ENCODE measurements at places on chromosomes 16 and 17. TPM values are rescaled to one million over a fixed set of nuclear protein-coding genes. Genes with fewer than 3 reads are reported as not detected.

DNA sequence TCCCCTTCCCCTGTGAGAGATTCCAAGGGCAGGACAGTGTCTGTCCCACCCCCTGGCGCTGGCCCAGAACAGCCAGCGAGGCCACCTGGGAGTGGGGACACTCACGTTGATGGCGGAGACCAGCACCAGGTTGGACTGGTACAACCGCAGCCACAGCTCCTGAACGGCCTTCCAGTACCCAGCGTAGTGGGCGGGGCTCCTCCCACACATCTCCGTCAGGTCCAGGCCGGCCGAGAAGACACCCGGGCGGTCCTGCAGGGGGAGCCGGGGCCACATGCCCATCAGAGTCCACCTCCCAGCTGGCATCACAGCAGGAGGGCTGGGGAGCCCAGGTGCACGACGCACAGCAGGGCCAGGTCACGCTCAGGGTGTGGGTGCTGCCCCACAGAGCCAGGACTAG lies 7.1 kb downstream of the ECI1 start:
- no peak for DNase-seq

- no peak for DNase-seq
Observed at GRCh38 chr17:59505610-59506276, 59.7 kb upstream of the DHX40 start.

DNA sequence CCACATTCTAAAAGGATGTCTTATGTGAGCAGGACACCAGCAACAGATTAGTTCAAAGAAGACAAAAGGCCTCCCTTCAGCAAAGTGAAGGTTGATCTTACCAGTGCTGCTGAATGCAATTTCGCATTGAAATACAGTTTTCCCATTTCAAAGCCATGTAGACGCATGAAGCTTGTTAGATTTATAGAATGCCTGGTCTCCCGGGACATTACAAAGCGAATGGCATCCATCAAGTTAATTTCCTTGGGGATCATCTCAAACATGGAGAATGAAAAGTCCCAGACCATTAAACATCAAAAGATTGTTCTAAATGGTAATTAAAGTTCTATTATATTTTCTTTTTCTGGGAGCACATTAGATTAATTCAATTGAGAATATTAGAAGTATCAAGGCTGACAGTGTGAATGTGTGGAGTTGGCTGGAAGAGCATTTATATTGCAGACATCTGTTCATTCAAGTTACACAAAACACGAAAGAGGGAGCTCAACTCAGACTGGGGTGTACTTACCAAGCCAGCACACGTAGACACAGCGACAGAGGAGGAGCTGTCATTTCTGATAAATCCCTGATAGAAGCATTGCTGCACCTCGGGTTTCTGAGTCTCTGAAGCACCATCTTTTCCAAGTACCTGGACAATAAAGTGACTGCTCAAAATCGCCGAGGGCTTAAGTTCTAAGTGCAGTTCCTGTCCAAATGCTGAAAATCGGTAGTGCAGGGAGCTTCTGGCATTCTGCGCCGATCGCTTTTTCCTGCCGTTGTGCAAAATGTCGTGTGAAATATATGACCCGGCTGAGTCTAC lies 3.8 kb downstream of the ADAMTS18 start:
- DNase-seq: no peak

GRCh38 chr17:4474093-4474492 lies 24.6 kb upstream of the SPNS2 start:
- no peak for DNase-seq

GRCh38 chr16:78291604-78292003 lies 192.2 kb downstream of the WWOX start:
- DNase-seq: no peak

- no peak for DNase-seq
Observed at GRCh38 chr17:39719563-39720355, 10.6 kb downstream of the MIEN1 start.

Gene HCRT
- total RNA-seq: not detected

Gene G6PC1
- not detected for total RNA-seq

Gene STX1B
- 1.1 TPM for total RNA-seq

DNA sequence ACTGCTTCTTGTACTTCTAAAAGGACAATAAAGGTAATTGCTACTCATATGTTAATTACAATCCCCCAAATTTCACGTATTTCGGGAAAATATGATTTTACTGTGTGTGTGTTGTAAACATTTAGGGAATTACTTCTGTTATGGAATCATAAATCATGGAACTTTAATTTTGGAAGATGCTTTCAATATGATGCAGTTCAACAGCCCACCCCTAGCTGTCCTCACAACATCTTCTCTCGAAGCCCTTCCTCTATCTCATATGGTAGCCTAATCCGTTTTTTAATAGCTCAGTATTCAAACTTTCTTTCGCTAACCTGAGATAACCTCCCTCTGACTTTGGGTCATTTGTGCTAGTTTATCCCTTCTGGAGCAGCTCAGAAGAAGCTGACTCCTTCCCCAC lies 78.4 kb downstream of the ANKFN1 start:
- DNase-seq: no peak

- no peak for DNase-seq
Observed at GRCh38 chr17:44604768-44605485, 47.6 kb downstream of the FZD2 start.

Gene CLEC3A
- total RNA-seq: not detected

DNA sequence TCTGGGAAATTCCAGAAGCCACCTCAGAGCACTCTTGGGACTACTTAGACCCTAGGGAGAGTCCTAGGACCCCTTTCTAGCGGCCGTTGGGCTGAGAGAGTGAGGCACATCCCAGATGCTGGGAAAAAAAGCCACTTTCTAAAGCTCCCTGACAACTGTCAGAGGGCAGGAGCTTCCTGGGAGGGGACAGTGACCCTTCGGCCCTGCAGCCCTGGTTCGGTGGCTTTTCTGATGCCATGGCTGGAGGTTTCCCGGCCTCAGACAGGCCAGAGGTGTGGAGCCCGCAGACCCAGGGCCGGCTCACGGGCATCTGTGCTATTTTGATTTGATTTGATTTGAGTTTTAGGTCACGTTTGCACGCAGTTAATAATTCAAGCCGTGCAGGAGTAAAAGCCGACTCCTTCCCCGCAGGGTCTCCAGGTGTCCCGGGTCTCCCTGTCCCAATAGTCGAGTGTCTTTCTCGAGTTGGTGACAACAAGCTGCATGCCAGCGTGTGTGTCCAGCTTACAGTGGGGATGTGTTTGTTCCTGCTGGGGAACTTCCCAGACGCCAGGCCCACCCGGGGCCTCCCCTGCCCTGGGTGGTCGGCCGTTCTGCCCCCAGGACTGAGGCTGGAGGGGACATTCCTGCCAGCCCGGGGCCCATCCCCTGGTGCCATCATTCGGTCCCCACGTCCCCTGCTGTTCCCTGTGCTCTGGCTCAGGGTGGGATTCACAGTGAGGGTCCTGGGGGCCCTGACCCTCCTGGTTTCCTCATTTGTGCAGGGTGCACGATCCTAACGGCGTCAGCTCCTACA lies 1.0 kb upstream of the CBFA2T3 start:
- DNase-seq: no peak

DNA sequence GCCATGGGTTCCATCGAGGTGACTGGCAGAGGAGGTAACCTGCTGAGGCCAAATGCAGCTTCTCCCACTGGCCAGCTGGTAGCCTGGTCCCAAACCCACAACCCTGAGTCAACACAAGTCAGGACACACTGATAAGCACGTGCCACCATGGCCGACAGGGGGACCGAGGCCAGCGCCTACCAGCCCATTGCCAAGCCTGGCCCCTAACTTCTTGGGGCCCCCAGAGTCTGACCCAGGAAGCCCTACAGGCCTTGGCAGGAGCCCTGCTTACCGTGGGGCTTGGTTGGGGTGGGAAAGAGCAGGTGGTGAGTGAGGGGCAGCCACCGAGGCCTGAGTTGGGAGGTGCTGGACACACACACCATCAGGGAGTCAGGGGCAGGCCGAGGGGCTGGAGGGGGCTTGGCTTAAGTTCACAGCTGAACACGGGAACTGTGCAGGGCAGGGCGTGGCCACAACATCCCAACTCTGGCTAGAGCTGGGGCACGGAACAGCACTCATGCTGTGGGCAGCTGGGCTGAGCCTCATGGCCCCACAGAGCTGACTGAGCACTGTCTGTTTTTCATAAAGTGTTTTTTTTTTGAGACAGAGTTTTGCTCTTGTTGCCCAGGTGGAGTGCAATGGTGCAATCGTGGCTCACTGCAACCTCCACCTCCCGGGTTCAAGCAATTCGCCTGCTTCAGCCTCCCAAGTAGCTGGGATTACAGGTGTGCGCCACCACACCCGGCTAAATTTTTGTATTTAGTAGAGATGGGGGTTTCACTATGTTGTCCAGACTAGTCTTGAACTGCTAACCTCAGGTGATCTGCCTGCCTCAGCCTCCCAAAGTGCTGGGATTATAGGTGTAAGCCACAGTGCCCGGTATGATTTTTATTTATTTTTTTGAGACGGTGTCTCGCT lies 5.5 kb downstream of the MRPL28 start:
- DNase-seq: no peak

GRCh38 chr16:5015351-5015750 lies 18.4 kb downstream of the NAGPA start:
- DNase-seq: no peak

Gene LITAF
- total RNA-seq: 70.0 TPM
